Activated CD8-positive, alpha-beta T cell treated with anti-CD3 and anti-CD28 coated beads, Interleukin-2, amount 10 ng/mL, durations not matched to agents 7 days and 5 days (primary cell): ENCODE measurements at places on chromosomes 1 and 21.

- DNase-seq = no peak
Measured at GRCh38 chr1:154502066-154502743, at the start of the genes SHE and TDRD10. TSS of gene SHE (minus strand) at chr1:154502412. CDS start at chr1:154502026, 386 bp downstream. TSS of gene TDRD10 (plus strand) at chr1:154502219. CDS start at chr1:154506904, 4,685 bp downstream.

GRCh38 chr1:25245809-25246599 is 1.2 kb downstream of the RSRP1 start:
- DNase-seq = no peak

DNA sequence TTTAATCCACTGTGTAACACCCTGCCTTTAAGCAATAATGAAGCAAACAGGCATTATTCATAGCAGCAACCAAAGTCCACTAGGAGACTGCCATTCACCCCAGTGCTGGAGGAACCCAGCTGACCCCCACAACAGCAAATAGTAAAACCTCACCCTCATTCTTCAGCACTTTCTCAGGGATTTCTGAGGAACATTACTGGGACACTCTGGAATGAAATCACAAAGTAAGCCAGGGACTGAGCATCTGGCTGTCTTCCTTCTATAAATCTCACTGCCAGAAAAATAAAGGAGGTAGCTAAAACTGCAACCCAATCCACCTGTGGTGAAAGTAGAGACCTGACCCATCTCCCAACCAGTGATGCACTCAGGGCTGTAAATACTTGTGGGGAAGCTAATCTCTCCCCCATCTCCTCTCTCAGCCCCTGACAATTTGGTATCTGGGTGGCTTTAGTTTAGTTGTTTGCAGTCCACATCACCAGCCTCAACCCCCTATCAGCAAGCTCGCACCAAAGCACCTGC is 47.1 kb downstream of the COL6A1 start:
- DNase-seq = no peak

- no peak for DNase-seq
Measured at GRCh38 chr21:36306872-36307534, 13.0 kb upstream of the MORC3 start.

DNA sequence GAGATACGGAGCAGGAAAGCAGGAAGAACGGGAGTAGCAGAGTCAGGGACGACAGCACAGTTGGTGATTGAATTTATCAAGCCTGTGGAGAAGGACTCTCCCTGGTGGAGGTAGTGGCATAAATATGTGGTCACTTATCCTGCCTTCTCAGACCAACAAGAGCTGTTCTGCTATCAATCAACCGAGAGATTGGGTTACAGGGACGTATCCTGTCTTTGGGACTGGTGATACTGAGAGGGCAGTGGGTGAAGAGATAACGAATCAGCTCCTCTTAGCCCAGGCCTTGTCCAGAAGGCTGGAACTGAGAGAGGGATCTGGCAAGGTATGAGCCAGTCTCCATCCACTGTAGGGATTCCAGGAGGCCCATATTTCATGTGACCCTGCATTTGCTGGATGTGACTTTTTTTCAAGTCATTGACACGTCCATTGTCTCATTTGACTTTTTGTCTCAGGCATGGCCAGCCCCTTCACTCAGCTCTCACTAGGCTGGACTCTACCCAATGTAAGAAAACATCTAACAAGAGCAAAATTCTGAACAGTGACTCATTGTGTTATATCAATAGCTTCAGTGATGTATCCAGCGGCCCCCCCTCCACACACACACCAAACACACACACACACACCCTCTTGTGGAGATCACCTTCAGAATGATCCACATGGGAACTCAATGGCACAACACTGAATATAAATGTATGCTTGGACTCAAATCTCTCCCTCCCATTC is 11.3 kb downstream of the C1orf116 start:
- no peak for DNase-seq

- DNase-seq = no peak
Measured at GRCh38 chr21:32537569-32537881, 47.8 kb downstream of the TCP10L start.

DNA sequence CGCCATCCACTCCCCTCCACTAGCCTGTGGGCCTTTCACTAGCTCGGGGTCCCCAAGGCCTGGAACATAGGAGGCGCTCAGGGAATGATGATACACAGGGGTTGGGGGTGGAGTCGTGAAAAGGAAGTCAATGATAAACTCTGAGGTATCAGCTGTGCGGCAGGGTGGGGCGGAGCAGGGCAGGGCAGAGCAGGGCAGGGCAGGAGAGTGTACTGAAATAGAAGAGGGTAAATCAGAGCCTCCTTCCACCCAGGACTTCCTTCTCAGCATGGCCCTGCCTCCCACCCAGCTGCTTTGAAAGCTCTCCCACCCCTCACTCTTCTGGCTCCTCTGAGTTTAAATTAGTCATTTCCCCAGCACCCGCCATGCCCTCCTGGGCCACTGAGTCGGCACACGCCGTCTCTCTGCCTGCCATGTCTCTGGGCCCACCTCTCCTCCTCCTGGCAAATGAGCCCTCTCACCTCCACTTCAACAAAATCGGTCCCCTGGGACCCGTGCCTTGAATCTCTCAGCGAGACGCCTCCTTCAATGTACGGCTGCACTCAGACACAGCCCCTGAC is 16.9 kb downstream of the CAPZB start:
- peak; percentile 81 for DNase-seq

GRCh38 chr1:236864996-236865817 is 70.1 kb downstream of the MTR start:
- no peak for DNase-seq

DNA sequence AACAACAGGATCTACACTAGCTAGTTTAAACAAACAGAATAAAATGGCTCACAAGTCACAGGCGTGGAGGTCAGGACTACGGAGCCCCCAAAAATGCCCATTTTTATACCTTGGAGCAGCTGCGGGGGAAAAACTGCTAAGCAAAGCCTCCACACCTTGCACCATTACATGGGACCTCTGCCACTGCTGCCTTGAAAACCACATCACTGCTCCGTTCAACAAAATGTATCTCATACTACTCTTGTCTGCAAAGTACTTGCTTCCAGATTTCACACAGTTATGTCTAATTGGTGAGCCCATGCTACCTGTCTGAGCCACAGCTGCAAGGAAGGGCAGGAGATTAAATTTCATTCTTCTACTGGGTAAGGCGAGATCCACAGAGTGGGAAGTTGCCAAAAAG is 24.4 kb downstream of the MRPL39 start:
- DNase-seq = no peak

DNA sequence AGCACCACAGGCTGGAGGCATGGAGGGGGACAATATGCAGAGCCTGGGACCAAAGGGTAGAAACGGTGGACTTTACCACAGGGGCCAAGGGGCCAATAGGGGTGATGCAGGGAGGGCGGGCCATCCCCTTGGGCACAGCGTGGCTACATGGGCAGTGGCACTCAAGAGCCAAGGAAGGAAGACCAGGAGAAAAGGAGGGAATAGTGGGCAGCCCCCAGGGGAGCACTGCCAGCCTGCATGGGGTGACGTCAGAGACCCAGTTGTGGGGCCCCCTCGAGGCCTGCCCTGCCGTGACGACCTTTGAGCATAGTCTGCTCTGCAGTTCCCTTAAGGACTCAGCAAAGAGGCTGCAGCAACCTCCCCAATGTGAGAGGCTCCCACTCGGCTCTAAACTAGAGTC is 95.5 kb upstream of the TMPRSS2 start:
- DNase-seq = no peak

GRCh38 chr1:231638647-231639046 is 12.1 kb downstream of the DISC1 start:
- no peak for DNase-seq
